ENCODE measurements at places on chromosomes 7 and 10.

DNA sequence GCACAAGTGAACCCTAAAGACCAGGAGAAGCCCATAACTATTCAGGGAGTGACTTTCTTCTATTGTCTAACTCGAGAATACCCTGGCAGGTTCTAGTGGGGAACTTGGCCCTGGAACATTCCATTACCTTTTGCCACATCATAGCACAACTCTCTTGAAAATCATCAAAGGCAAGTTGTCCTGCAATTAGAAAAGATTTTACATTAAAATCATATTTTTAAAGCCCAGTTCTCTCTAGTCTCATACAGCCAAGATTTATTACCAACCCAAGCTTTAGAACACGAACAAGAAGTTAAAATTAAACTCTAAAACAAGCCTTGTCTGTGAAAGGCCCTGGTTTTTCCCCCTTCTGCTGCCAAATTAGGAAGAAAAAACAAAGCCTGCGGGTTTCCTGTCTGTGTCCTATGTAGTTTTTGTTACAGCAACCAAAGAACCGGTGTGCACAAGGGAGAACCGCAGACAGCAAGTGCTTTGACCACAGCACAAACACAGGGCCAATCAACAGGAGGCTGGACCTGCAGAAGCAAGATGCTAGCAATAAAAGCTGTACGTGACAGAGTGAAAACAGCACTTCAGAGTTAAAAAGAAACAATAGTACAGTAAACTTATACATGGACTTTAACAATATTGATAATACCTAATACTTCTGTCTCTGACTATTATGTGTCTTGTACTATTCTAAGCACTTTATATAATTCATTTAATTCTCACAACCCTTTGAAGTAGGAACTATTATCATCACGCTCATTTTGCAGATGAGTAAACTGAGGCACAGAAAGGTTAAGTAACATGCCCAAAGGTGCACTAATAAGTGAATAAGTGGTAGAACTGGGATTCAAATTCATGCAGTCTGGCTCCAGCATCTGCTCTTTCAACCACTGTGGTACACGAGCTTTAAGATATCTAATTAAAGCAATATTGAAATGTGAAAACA lies 65.8 kb downstream of the STK17A start:
- peak; percentile 70 for DNase-seq

DNA sequence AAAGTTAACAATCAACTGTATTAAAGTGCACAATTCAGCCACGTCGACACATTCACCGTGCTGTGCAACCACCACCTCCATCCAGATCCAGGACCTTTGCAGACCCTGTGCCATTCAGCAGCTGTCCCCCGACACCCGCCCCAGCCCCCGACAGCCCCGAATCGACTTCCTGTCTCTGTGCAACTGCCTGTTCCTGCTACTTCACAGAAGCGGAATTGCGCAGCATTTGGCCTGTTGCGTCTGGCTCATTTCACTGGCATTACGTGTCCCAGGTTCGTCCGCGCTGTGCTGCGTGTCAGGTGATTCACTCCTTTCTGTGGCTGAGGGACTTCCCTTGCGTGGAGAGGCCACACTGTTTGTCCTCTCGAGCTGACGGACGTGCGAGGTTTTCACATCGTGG lies 33.2 kb upstream of the DNAAF5 start:
- no peak for DNase-seq

DNA sequence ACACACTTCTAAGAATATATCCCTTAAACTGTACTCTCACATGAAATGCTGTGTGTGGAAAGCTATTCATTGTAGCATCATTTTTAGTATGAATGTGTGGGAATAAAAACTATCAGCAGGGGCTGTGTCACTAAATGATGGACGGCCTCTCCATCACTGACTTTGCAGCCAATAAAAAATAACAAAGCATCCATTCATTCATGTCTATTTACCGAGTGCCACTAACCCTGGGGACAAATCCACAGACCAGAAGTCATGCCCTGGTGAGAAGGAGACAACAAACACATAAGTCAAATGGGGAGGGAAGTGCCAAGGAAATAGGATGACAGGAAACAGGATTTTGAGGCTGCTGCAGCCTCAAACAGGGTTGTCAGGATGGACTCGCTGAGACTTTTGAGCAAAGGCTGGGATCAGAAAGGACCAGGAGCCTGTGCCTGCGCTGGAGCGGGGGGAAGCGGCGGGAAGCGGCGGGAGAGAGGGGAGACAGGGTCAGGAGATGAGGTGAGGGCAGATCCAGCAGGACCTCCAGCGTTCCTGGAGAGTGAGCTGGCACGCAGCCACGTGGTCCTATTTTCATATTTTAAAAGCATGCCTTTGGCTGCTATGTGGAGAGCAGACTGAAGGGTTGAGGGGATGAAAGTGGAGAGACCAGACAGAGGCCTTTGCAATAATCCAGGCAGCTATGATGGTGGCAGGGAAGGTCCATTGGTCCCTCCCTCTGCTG lies 2.2 kb upstream of the NOM1 start:
- no peak for DNase-seq

DNA sequence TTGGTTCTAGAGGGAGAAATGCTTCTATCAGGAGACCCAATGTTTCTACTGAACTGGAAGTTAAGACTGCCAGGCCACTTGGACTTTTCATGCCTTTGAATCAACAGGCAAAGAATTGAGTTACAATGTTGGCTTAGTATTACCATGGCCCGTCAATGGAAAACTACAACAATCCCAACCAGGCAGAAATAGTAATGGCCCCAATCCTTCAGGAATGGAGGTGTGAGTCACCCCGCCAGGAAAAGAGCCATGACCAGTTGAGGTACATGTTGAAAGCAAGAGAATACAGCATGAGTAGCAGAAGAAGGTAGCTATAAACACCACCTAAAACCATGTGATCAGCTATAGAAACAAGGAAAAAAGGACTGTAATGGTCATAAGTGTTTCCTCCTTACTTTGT lies 101.9 kb downstream of the DGKB start:
- no peak for DNase-seq

DNA sequence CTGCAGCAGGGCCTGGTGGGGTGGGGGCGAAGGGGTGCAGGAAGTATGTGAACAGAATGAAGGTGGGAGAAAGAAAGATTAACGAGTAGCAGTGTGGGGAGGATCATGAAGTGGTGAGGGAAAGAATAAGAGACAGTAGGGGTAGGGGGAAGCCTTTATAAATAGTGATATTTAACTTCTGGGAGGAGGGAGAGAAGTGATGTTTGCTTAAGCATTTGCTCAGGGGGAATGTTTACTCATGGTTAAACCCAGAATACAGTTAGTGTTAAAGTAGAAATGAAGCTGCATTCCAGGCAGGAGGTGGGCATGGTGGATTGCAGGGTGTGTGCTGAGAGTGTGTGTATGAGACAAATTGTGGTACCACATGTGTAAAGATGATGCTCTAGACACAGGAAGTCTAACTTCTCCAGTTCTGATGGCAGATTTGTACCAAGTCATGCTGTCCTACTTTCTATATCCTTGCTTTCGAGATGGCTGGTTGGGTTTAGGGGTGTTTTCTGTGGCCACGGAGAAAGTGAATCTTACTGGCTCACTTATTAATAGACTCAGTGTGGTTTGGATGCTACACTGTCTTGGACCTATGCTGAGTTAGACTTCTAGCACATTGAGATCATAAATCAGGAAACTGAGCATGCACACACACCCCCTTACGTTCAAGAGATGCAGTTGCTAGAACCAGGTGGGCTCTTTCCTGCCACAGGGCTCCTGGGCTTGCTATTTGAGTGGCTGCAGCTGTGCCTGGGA lies 10.6 kb upstream of the DNMBP start:
- DNase-seq = no peak

DNA sequence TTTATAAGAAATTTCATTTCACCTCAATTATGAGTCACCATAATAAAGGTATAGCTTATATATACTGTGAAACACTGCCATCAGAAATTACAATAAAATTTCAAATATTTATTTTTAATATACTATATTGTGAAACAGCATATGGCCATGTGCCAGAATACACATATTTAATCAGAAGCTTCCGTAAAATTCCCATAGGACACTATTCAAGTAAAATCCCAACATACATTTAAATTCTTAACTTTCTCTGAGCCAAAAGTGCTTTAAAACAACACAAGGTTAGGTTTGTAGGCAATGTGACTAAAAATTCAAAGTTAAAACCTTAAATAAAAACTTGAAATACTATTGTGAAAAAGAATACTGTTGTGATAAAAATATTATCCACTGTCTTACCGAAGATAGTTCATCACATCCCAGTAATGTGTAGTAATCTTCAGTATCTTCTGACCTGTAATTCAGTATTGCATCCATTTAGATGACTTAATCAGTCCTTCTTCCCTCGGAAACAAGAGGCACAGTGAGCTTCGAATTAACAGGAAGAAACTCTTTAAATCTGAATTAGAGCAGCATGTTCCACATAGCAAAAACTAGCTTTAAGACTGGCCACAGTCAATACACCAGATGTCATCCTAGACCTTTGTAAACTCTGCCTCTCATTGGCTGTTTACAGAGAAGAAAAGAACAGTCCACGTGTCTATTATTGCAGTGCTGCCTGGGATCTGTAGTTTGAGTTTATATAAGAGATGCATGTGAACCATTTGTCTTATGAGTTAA lies at the start of gene DNAJC12:
DNAJC12 (minus strand) TSS at position 648 of the 774 bp plus-strand sequence; CDS start at position 471, 177 bp downstream.
- no peak for DNase-seq

GRCh38 chr7:12833829-12834228 lies 146.4 kb downstream of the ARL4A start:
- no peak for DNase-seq
